ENCODE measurements at places on chromosomes 2 and 18.

- no peak for DNase-seq
Observed at GRCh38 chr2:227366769-227367426, 12.2 kb downstream of the TM4SF20 start.

GRCh38 chr18:63848159-63848558 is 39.3 kb upstream of the SERPINB2 start:
- DNase-seq, result no peak

GRCh38 chr2:102099536-102100298 is 42.8 kb upstream of the IL1R1 start:
- no peak for DNase-seq

- DNase-seq, result no peak
Observed at GRCh38 chr2:30209227-30209626, 22.1 kb upstream of the LBH start.

- DNase-seq, result no peak
Observed at GRCh38 chr2:109636317-109636716, 22.2 kb downstream of the SOWAHC start.

GRCh38 chr2:230895536-230896345 is 29.3 kb downstream of the GPR55 start:
- no peak for DNase-seq

DNA sequence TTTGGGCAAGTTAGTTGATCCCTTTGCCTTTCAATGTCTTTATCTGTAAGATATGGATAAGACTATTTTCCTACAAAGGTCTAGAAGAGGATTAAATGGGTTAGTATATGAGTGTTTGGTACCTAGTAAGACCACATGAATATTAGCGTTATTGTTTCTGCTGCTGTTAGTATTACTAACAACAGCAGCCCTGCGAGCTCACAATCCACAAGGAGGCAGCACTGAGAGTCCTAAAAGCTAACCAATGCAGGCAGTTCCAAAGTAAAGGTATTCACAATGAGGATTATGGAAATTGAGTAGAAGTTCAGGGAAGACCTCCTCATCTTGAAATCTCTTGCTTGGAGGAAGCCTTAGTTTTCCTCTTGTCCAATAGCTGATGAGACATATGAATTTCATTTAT is 248.9 kb downstream of the TDRD15 start:
- DNase-seq, result no peak

DNA sequence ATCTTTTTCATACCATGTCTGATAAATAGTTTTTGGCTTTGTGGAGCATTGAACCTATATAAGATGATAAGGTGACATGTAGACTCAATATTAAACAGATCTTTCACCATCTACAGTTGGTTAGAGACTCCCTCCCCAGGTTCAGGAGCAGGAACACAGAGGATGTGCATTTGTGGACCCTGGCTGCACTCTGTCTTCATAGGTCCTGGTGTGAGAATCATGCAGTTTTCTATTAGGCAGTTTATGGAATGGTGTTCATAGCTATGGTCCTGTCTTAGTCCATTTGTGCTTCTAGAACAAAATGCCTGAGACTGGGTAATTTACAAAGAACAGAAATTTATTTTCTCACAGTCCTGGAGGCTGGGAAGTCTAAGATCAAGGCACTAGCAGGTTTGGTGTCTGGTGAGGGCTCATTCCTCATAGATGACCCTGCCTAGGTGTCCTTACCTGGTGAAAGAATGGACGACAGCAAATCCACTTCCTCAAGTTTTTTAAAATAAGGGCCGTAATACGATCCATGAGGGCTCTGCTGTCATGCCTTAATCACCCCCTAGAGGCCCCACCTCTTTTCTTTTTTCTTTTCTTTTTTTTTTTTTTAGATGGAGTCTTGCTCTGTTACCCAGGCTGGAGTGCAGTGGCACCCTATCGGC is 35.3 kb upstream of the FAM98A start:
- no peak for DNase-seq

GRCh38 chr2:100767810-100768806 is 51.8 kb upstream of the NPAS2 start:
- no peak for DNase-seq

DNA sequence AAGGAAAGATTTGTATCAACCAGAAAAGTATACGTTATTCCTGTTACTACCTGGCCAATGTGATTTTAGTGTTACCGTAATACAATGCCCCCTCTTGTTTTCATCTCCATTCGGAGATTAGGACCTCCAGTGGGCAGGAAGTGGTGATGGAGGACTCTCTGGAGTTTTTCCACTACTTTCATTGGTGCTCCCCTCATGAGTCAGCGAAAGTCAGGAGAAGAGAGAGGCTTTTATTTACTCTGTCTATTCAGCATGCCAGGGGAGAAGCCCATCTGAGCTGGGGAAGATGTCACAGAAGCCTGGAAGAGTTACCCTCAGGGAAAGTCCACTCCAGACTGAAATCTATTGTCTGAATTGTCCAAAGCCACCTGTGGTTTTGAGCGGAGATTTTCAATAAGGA is 88.2 kb upstream of the THUMPD2 start:
- DNase-seq, result no peak

GRCh38 chr2:146038014-146038413 is 1518.1 kb upstream of the ZEB2 start:
- no peak for DNase-seq

- DNase-seq, result no peak
Observed at GRCh38 chr2:16365366-16365765, 300.3 kb downstream of the CYRIA start.

GRCh38 chr2:222309361-222309760 is 10.6 kb upstream of the PAX3 start:
- DNase-seq, result no peak

DNA sequence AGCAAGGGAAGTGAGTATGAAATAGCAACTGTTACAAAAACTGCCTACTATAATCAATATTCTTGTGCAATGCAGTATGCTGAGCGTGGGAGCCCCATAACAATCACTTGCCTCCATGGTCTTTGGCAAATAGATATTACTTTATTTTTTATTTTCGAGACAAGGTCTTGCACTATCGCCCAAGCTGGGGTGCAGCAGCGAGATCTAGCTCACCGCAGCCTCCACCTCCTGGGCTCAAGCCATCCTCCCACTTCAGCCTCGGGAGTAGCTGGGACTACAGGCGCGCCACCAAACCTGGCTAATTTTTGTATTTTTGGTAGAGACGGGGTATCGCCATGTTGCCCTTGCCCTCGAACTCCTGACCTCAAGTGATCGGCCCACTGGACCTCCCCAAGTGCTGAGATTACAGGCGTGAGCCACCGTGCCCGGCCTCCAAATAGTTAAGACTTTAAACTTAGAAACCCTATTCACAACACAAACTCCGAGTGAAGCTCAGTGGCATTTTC is 1.2 kb upstream of the CCNT2 start:
- DNase-seq, result no peak

DNA sequence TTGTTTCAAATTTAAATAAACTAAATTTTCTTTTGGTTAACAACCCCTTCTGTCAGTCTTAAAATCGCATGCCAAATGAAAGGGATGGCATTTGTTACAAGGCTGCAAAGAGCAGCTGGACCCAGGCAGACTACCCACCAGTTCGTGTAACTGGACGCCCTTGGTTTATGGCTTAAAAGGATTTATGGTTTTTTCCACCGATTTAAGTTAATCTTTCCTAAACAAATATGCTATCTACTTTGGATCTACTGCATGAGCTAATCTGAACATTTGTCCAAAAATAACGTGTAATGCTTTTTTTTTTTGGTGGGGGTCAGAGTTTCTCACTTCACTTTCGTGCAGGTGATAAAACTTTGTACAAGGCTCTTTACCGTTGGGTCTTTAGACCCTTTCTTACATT is 62.9 kb downstream of the DIS3L2 start:
- DNase-seq, result no peak

- no peak for DNase-seq
Observed at GRCh38 chr18:74139888-74140287, 7.7 kb downstream of the FBXO15 start.

Data from T-helper 2 cell (primary cell).